ENCODE measurements at places on chromosomes 7 and 10. TPM values are rescaled to one million over a fixed set of nuclear protein-coding genes. Genes with fewer than 3 reads are reported as not detected.

TWIST1 gene
- not detected for total RNA-seq

BLNK gene
- not detected for total RNA-seq

PRTFDC1 gene
- total RNA-seq = 8.0 TPM

SLC26A5 gene
- total RNA-seq = 0.85 TPM

ZNF239 gene
- total RNA-seq = 0.51 TPM
